ENCODE measurements at places on chromosomes 4 and X. TPM values are rescaled to one million over a fixed set of nuclear protein-coding genes. Genes with fewer than 3 reads are reported as not detected.

GRCh38 chr4:10587697-10588096 lies 96.9 kb downstream of the CLNK start:
- no peak overlapping the region for H3K27ac ChIP-seq
- H3K4me1 ChIP-seq = no peaks in the 10 kb centered on the region
- H3K27me3 ChIP-seq = no peaks in the 10 kb centered on the region
- no peak for DNase-seq
- H3K4me3 ChIP-seq = no peak overlapping the region

DNA sequence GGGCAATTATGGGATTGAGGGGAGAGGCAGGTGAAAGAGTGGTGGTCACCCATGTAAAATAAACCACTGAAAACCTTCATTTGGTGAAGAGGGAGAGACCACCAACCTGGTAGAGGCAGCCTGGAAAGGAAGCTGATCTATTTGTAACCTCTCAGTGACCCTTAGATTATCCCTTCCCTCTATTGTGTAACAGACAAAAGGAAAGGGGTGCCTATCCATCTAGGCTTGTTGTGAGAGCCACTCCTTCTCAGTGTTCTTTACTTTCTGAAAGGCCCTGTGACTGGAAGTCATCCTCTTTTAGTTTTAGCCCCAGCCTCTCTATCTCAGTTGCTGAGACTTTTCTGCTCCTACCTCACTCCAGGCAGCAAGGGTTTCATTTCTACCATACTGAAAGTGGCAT lies 142.4 kb downstream of the TMEM164 start:
- H3K4me3 ChIP-seq = no peak overlapping the region
- H3K4me1 ChIP-seq = peaks cover 11% of the 10 kb centered on the region
- H3K27me3 ChIP-seq = peaks cover 49% of the 10 kb centered on the region
- peaks cover 35% of the 10 kb centered on the region for H3K36me3 ChIP-seq
- no peak for DNase-seq

The MAGEA2B gene
- not detected for total RNA-seq

GRCh38 chr4:3835527-3836405 lies 69.6 kb downstream of the ADRA2C start:
- H3K27me3 ChIP-seq = peaks cover 56% of the 10 kb centered on the region
- H3K27ac ChIP-seq = no peak overlapping the region
- no peak for DNase-seq
- no peaks in the 10 kb centered on the region for H3K36me3 ChIP-seq
- no peak overlapping the region for H3K4me3 ChIP-seq
- H3K4me1 ChIP-seq = no peaks in the 10 kb centered on the region

The MAGEE2 gene
- total RNA-seq = not detected

The DTHD1 gene
- total RNA-seq = not detected

- H3K27me3 ChIP-seq = no peaks in the 10 kb centered on the region
- no peak for DNase-seq
- no peak overlapping the region for H3K4me3 ChIP-seq
- H3K27ac ChIP-seq = no peak overlapping the region
- H3K4me1 ChIP-seq = peaks cover 9% of the 10 kb centered on the region
- H3K36me3 ChIP-seq = no peaks in the 10 kb centered on the region
Measured at GRCh38 chr4:14165222-14165920, 537.8 kb upstream of the BOD1L1 start.

DNA sequence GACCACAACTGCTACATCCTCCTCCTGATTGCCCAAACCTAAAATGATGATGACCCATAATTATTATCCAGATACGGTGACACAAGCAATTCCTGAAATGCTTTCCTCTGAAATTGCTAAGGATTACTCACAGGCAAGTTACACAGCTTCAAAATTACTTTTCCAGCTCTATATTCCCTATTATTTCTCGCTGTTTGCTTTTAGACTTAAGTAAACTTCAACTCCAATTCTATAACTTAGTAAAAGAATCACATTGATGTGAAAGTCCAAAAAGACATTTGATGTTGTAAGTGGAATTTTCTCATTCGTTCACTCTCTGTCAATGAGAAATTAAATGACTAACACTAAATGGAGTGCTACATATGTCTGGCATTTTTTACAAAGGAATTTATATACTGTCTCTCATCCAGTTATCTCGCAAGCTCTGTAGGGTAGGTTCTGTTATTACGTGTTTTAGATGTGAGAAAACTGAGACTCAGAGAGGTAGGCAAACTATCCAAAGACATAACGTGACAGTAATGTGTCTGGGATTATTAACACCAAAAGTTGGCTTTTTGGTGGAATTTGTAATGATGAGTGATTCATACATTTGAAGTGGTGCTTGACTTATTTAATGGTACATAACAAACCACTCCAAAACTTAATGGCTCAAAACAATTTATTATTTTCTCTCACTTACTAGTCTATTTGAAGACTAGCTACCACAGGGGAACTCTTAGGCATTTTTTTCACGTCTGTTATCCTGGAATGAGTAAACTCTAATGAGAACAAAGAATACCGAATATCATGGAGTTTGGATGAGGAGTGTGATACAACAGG lies 31.5 kb downstream of the PALLD start:
- H3K27ac ChIP-seq = no peak overlapping the region
- no peaks in the 10 kb centered on the region for H3K4me1 ChIP-seq
- no peaks in the 10 kb centered on the region for H3K27me3 ChIP-seq
- DNase-seq = peak; percentile 17
- no peak overlapping the region for H3K4me3 ChIP-seq

- no peak for DNase-seq
- no peaks in the 10 kb centered on the region for H3K27me3 ChIP-seq
- H3K4me3 ChIP-seq = no peak overlapping the region
- no peaks in the 10 kb centered on the region for H3K4me1 ChIP-seq
Measured at GRCh38 chrX:142156567-142156966, 48.5 kb downstream of the MAGEC2 start.

The PPP1R3F gene
- total RNA-seq = 7.0 TPM

DNA sequence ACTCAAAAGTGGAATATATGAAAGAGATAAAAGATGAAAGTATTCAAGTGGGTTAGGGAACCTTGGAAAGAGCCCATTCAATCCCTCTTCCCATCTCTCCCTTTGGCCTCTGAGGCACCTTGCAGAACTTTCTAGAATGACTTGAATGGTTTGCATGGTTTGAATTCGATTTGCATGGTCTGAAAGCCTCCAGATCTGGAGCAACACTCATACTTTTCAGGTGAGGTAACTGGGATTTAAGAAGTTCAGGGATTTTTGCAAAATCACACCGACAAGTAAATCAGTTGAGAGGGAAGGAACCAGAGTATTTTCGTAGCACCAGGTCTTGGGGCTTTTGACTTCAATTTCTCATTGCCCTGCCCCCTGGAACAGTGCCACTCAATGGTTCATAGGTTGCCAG lies 476.0 kb upstream of the FTHL17 start:
- no peak for DNase-seq
- H3K4me3 ChIP-seq = no peak overlapping the region
- H3K27me3 ChIP-seq = no peaks in the 10 kb centered on the region
- H3K36me3 ChIP-seq = no peaks in the 10 kb centered on the region
- no peaks in the 10 kb centered on the region for H3K4me1 ChIP-seq

The ETDA gene
- not detected for total RNA-seq

- H3K27ac ChIP-seq = no peak overlapping the region
- no peaks in the 10 kb centered on the region for H3K4me1 ChIP-seq
- H3K4me3 ChIP-seq = no peak overlapping the region
- no peaks in the 10 kb centered on the region for H3K27me3 ChIP-seq
Measured at GRCh38 chr4:144499777-144500176, 146.2 kb upstream of the HHIP start.

DNA sequence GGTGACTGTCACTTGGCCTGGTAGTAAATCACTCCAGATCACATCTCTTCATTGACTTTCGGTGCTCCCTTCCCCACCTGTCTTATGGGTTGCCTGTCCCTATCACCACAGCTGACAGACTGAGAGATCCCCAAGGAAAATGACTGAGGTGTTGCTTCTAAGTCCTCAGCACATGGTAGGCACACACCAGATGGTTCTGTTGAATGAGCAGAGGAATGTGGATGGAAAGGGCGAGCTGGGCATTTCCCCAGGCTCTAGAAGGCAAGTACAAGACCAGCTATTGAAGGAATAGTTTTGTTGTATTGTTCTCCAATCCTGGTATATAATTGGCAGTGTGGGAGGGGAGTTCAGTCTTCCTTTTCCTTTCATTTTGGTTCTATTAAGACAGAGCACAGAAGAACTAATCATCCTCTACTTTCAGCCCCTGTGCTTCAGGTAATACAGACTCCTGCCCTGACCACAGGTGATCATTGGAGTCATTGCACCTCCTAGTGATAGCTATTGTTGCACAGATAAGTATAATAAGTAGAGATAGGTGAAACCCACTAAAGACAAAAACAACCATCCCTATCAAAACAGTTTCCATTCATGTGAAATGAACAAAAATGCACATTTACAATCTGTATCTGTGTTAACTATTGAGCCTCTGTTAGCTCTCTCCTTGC lies 158.6 kb downstream of the TRAM1L1 start:
- H3K4me3 ChIP-seq = no peak overlapping the region
- no peaks in the 10 kb centered on the region for H3K4me1 ChIP-seq
- no peaks in the 10 kb centered on the region for H3K27me3 ChIP-seq
- no peak for DNase-seq
- no peaks in the 10 kb centered on the region for H3K36me3 ChIP-seq
- no peak overlapping the region for H3K27ac ChIP-seq

DNA sequence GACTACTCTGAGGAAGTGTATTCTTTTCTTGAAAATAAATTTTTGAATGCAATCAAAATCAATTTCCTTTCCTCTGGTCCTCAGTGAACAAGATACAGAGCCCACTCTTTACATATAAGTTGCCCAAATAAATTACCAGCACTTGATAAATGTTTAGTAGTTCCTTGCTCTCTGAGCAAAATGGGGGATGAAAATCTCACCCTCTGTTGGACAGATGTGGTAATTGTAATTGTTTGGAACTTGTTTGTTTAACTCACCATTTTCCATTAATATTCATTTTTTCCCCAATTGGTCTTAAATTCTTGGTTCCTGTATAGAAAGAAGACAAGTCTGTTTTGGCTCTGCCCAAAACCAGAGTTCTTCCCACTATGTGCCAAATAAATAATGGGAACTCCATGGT lies 146.3 kb downstream of the LDB2 start:
- no peaks in the 10 kb centered on the region for H3K36me3 ChIP-seq
- peaks cover 3% of the 10 kb centered on the region for H3K4me1 ChIP-seq
- H3K4me3 ChIP-seq = no peak overlapping the region
- H3K27me3 ChIP-seq = peaks cover 45% of the 10 kb centered on the region
- peak; percentile 17 for DNase-seq
- H3K27ac ChIP-seq = no peak overlapping the region

DNA sequence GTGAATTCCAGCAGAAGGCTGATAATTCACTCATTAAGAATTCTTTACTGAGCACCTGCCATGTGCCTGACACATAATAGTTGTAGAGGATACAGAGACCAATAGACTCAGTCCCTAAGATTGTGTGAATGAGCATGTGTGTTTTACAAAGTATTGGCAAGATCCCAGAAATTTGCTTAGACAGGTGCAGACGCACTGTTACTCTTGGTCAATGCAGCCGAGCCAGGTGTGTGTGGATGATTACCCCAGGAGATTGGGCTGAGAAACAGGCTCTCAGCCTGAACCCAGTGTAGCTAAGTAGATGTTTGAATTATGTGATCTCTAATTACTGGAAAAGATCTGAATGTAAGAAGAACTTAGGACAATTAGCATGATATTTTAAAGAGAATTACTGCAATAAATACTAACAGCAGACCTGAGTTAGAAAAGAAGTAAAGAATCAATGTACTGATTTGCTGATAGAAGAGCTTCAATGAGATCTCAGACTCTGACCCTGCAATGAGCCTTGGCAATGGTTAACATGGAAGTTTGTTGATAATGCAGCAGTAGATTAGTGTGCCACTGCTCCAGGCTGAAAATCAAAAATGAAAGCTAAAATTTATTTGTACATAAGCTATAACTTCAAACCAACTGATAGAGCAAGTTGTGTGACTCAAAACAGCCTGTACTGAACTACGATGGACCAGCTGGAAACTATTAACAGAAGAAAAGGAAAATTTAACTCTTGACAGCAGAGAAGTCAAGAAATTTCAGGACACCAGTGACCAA lies 32.2 kb upstream of the NDST4 start:
- H3K27me3 ChIP-seq = no peaks in the 10 kb centered on the region
- H3K4me1 ChIP-seq = no peaks in the 10 kb centered on the region
- no peak overlapping the region for H3K4me3 ChIP-seq
- H3K36me3 ChIP-seq = no peaks in the 10 kb centered on the region

- no peak overlapping the region for H3K4me3 ChIP-seq
- peaks cover 7% of the 10 kb centered on the region for H3K4me1 ChIP-seq
- DNase-seq = no peak
- H3K36me3 ChIP-seq = no peaks in the 10 kb centered on the region
Measured at GRCh38 chr4:110019153-110019552, 106.5 kb downstream of the EGF start.

The SLC25A6 gene
- 319 TPM for total RNA-seq

DNA sequence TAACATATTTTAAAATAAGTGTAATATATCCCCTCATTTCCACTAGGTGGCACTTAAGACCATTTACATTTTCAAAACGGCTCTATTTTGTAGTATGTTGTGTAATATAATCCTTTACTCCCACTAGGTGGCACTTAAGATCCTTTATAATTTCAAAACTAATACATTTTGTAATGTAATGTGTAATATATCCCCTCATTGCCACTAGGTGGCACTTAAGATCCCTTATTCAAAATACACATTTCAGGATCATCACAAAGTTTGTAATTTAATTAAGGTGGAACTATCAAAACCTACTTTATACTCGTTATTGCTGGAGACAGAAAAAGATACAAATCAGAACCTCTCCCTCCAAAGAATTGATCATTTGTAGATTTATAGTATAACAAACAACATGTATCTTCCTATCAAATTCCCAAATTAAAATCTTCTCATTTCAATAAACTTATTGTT lies 132.5 kb downstream of the ARHGAP6 start:
- peak; percentile 78 for DNase-seq
- H3K36me3 ChIP-seq = no peaks in the 10 kb centered on the region
- H3K4me3 ChIP-seq = no peak overlapping the region
- H3K27me3 ChIP-seq = peaks cover 20% of the 10 kb centered on the region

The BST1 gene
- total RNA-seq = 0.93 TPM

DNA sequence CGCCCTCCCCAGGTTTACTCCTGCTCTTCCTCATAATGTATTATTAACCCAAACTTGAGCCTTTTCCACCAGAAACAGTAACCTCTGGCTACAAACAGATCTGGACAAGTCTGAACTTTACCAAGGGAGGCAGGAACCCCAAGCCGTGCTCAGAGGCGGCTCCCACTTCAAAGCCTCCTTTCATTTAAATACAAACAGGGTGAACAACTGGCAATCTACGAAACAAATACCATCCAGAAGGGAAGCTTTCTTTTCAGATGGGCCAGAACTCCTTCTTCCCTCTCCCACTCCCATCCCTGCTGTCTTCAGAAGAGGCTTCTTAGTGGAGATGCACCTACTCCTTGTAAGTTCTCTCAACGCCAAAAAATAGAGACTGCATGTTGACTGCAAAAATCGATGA lies 2.1 kb upstream of the GPC4 start:
- no peak overlapping the region for H3K4me3 ChIP-seq
- no peak for DNase-seq
- H3K4me1 ChIP-seq = no peaks in the 10 kb centered on the region

DNA sequence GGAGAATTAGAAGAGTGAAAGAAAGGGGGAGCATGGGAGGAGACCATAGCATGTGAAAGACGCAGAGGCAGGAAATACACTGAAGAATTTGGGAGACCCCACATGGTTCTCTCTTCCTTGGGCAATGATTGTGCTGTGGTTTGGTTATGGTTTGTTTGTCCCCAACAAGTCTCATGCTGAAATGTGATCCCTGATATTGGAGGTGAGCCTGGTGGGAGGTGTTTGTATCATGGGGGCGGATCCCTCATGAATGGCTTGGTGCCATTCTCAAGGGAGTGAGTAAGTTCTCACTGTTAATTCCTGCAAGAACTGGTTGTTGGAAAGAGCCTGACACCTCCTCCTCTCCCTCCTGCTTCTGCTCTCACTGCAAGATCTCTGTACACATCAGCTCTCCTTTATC lies 78.6 kb upstream of the RAI2 start:
- H3K4me3 ChIP-seq = no peak overlapping the region
- peak; percentile 8 for DNase-seq
- H3K27me3 ChIP-seq = no peaks in the 10 kb centered on the region
- no peak overlapping the region for H3K27ac ChIP-seq

The QRFPR gene
- total RNA-seq = 8.4 TPM
